Suppressor macrophage treated with lipopolysaccharide for 4 hours (primary cell): ENCODE measurements at places on chromosomes 2 and 18.
A peak's percentile ranks its signal among the peaks of the same experiment; 100 is the strongest.

- DNase-seq, result no peak
These were observed 16.8 kb upstream of the CUL3 start for GRCh38 chr2:224601923-224602322.

DNA sequence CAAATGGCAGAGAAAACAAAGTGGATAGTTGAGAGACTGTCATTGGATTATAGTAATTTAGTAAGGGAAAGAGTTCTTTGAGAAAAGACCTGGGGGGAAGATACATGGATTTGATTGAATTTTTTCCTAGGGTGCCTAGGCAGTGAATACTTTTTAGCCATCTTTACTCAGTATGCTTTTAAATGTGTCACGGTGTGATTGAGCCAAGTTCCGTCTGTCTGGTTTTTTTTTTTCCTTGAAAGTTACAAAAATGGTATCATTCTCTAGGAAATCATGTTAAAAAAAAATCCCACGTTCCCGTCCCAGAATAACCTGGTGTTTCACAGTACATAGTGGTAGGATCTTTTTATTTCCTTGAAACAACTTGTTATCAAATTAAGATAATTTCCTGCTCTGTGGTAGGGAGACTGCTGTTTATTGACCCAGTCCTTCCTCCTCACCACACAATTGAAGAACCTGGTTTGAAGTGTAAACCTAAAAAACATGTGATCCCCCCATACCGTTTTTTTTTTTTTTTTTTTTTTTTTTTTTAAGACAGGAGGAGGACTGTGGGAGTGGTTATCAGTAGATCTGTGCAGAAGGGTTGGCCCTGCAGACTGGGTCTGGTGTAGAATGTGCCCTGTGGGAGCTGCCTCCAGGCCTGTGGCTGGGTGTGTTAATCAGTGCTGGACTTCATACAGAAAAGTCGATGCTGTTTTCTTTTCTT is 55.1 kb downstream of the DGKD start:
- DNase-seq, result no peak

GRCh38 chr2:134301099-134301927 is 47.4 kb downstream of the MGAT5 start:
- no peak for DNase-seq

- no peak for DNase-seq
These were observed 344.7 kb upstream of the FIGN start for GRCh38 chr2:164080486-164080885.

DNA sequence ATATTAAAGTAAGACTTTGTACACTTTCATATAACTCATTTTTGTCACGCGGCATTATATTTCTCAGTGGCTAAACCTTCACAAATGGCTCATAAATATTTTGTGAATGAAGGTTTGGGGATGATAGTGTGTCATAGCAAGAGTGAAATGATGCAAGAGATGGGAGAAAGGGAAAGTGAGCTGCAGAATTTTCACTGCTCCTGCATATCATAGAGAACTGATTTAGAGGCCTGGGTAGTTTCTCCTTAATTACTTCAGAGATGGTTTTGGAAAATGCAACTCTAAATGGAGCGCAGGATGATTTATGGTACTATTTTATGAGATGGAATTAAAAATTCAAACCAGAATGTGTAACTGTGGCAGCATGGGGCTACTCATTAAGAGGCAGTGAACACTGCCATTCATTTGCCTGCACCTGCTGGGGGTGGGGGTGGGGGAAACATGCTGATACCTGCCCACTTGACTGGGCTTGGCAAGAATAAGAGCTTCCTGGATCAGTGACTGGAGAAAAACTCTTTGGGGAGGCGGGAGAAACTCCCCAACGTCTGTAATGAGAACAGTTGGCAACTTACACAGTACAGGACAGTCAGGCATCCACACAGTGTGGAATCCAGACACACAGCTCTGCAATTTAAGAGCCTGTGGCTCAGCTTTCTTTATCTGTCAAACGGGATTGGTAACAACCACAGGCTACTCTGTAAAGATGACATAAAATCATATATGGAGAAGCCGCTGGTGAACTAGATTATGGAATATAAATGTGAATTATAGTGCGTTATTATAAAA is 941.9 kb downstream of the SLC4A3 start:
- DNase-seq, result no peak

- peak; percentile 41 for DNase-seq
These were observed 705 bp downstream of the EFR3B start for GRCh38 chr2:25042321-25043240.

- DNase-seq, result no peak
These were observed 11.4 kb upstream of the XPO1 start for GRCh38 chr2:61549546-61549945.

GRCh38 chr2:170362871-170363631 is 185.1 kb downstream of the MYO3B start:
- DNase-seq, result no peak

DNA sequence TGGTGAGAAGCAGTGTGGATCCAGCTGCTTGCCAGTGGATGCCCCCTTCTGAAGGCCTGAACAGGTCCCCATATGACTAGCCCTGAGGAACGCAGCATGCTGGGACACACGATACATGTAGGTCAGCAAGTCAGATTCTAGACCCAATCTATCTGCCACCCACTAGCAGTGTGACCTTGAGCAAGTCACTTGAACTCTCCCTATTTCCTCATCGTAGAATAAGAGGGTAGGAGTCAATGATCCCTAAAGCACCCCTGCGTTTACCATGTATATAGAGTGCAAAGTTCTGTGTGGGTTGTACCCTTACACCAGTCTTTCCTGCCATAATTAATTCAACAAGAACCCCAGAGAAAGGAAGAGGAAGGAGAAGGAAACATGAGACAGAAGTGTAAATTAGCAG is 123.7 kb downstream of the GALNT14 start:
- peak; percentile 15 for DNase-seq

GRCh38 chr2:224769489-224769888 is 53.3 kb upstream of the CCDC195 start:
- DNase-seq, result no peak

- DNase-seq, result no peak
These were observed 10.6 kb downstream of the SETBP1 start for GRCh38 chr18:44691148-44691925.

GRCh38 chr18:58894930-58895329 is 30.3 kb downstream of the ZNF532 start:
- no peak for DNase-seq

DNA sequence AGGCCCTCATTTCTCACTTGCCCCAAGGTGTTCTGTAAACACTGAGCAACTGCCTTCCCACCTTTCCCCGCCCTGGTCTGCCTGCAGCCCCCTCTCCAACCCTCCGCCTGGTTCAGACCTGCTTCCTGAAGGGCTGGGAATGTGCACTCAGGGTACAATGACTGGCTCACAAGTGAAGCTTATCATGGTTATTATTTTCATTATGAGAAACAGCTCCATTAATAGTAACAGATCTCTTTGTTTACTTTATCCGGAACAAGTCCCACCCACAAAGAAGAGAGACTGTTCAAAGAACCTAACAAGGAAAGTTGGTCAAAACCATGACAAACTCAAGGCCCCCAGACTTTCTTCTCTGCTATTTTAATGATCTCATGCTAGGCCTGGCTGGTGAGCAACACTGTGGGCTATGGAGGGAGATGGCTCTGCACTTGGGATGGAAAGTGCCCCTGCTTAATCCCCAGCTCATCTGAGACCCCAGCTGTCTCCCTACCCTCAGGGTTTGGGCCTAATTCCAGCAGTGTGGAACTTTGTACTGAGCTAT is 36.7 kb downstream of the ARHGAP25 start:
- no peak for DNase-seq

DNA sequence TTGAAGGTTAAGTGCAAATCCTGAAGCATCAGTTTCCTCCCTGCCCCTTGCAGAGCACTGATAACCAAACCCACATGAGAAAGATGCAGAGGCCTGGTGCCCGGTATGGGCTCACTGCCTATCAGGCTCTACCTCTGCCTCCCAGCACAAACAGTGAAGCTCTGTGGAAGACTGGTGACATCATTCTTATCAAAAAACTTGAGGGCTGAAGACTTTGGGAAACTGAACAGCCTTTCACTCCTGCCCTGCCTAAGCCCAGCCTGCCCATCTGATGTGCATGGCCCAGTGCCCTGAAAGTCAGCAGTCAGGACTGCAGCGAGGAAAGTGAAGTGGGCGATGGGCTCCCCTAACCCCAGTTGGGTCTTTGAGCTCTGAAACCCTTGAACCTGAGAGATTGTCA is 174.8 kb upstream of the ARL4C start:
- no peak for DNase-seq

GRCh38 chr2:202671317-202672035 is 36.7 kb downstream of the FAM117B start:
- DNase-seq, result no peak

GRCh38 chr2:216838151-216838550 is 21.7 kb downstream of the TNP1 start:
- DNase-seq, result no peak
